Sigmoid colon (tissue), 7 donors: ENCODE measurements at places on chromosomes 4 and X. TPM values are rescaled to one million over a fixed set of nuclear protein-coding genes. Genes with fewer than 3 reads are reported as not detected.

- no peak for DNase-seq
Observed at GRCh38 chr4:152983774-152984411, 47.8 kb downstream of the FHDC1 start.

GRCh38 chr4:33746979-33747378 lies 2497.3 kb downstream of the ARAP2 start:
- DNase-seq: no peak

DNA sequence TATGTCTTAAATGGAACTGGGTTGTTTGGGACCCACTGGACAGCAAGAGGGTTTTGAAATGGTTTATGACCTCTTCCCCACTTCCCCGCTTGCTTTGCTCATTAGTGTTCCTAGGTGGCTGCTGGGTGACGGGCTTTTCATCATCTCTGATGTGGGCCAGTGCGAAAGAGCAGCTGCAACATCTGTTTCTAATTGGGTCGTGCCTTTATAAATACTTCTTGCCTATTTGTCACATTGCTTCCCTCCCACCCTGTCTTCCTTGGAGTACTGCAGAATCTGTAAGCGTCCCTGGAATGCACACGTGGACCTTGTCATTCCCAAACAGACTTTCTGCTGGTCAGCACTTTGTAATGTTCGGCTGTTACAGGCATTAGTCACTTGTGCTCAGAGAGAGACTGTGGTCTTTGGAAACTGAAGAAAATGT lies 35.2 kb downstream of the SEPTIN11 start:
- DNase-seq: peak; percentile 92

GRCh38 chrX:136215559-136215958 lies 35.6 kb downstream of the MAP7D3 start:
- no peak for DNase-seq

DNA sequence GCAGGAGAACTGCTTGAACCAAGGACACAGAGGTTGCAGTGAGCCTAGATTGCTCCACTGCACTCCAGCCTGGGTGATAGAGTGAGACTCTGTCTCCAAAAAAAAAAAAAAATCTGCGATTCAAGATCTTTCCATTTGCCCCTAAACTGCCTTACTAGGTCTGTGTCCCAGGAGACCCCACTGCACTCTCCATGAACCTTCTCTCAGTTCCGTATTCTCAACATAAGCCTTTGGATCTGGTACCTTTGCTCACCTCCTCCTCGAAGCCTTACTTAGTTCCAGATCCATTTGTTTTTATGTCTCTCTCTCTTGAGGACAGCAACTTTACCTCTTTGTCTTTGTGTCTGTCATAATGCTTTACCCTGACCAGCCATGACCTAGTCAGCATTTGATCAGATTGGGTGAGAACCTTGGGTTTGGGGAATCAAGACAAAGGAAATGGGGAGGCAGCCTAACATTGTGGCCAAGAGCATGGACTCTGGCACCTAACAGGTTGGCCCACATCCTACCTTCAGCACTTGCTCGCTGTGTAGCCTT lies 33.7 kb downstream of the BST1 start:
- no peak for DNase-seq

NEXMIF gene
- 5.8 TPM for total RNA-seq

CXCR3 gene
- total RNA-seq: not detected

P2RY8 gene
- 0.68 TPM for total RNA-seq
